SIG-M5 (cell line): ENCODE measurements at places on chromosomes 3 and 15.

DNA sequence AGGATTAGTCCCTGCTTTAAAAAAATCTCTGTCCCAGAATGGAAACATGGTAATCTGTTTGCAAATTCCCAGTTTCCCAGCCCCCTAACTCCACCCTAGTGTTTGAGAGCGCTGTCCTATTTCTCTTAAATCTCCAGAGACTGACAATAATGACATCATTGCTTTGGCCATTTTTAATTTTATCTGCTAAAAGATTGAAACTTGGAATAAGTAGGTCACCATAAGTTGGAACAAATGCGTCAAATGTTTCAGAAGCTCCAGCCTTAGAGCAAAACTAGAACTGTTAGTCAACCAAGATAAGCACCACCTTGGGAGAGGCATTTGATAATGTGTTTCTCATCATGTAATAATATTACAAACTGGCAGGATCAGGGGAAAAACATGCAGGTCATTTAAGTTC, 25.7 kb upstream of the MB21D2 start:
- no peak for DNase-seq

- DNase-seq: no peak
Measured at GRCh38 chr15:68471541-68471940, 39.6 kb upstream of the ITGA11 start.

- no peak for DNase-seq
Measured at GRCh38 chr3:63532521-63532920, 120.0 kb upstream of the SNTN start.

DNA sequence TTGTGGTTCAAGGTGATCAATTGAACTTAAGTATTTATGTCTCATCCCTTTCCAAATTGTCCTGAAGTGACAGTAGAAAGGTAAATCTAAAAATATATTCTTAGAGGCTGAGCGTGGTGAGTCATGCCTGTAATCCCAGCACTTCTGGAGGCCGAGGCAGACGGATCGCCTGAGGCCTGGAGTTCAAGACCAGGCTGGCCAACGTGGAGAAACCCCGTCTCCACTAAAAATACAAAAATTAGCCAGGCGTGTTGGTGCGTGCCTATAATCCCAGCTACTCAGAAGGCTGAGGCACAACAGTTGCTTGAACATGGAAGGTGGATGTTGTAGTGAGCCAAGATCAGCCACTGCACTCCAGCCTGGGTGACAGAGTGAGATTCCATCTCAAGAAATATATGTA, 226.6 kb downstream of the DPH6 start:
- no peak for DNase-seq

DNA sequence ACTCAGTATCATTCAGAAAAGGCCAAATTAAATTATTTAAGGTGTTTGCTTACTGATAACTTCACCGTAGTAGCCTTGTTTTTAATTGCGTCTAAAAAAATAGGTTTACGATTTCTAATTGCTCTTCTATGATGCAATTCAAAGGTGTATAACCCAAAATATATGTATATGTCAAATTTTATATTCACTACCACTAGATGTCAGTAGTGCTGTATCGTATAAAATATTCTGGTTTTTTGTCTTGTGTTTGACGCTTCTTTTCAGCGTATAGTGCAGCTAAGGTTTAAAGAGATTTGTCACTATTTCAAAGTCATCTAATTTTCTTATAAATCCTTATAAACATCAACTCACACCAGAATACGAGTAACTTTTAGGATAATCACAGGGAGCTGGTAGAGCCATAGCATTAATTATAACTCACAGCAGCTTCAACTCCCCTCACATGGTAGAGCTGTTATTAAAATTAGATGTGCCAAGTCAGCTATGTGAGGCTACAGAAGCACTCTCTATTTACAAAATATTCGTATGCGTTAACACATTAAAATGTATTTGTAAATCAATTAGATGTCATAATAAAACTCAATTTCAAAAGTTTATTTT, 3.5 kb downstream of the PFN2 start:
- DNase-seq: no peak

DNA sequence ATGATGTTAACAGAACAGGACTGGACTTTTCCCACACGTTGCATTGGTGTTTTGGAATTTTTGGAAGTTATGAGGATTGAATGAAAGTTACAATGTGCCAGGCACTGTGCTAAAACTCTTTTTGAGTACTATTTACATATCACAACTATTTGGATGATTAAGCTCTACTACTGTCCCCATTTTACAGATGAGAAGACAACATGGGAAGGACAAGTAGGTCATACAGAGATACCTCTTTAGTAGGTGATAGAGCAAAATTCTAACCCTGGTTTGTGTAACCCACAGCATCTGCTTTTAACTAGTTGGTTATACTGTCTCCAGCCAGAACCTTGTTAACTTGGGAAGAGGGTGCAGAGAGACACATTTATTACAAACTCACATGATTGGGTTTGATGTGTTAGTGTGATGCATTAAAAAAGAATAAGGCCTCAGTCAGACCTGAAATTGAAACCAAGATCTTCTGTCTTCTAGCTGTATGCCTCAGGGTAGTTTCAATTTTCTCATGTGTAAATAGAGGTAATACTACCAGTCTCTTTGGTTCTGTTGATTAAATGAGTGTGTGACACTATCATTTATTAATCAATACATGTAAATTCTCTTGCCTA, 1.4 kb downstream of the NDUFB4 start:
- no peak for DNase-seq

DNA sequence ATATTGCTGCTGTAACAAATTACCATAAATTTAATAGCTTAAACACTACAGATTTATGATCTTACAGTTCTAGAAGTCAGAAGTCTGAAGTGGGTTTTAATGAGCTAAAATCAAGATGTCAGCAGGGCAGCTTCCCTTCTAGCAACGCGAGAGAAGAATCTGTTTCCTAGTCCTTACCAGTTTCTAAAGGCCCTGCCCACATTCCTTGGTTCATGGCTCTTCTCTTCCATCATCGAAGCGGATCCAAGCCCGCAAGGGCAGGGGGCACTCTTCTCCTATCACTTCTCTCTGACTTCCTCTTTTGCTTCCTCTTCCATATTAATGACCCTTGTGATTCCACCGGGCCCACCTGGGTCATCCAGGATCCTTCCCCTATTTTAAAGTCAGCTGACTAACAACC, 16.1 kb downstream of the MINDY4B start:
- no peak for DNase-seq

GRCh38 chr3:155318740-155319139, 25.3 kb upstream of the STRIT1 start:
- no peak for DNase-seq

GRCh38 chr15:56128081-56128480, 115.6 kb downstream of the RFX7 start:
- no peak for DNase-seq

DNA sequence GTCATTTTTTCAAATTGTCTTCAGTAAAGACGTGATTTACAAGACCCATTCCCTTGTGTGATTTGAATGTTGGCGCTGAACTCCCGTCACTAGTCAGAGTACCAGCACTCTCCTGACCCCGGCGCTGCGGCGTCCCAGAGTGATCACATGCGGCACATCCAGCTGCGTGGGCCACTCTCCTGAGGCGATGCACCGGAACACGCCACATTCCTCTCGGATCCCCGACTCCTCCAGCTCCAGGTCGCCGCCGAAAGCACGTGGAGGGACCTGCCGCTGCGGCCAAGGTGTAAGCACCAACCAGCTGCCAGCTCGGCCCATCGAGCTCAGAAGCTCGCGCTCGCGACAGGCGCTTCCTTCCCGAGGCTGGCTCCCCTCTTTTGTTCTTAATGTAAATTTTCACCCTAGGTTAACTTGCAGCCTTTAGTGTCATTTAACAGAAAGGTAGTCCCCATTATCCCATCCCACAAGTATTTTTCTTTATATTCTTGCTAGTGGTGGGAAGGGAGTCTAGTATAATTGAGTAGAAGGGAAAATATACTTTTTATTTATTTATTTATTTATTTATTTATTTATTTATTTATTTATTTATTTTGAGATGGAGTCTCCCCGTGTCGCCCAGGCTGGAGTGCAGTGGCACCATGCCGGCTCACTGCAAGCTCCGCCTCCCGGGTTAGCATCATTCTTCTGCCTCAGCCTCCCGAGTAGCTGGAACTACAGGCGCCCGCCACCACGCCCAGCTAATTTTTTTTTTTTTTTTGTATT, 61.7 kb upstream of the VGLL3 start:
- DNase-seq: no peak

GRCh38 chr3:32106929-32107362, 526 bp downstream of the GPD1L start:
- no peak for DNase-seq

DNA sequence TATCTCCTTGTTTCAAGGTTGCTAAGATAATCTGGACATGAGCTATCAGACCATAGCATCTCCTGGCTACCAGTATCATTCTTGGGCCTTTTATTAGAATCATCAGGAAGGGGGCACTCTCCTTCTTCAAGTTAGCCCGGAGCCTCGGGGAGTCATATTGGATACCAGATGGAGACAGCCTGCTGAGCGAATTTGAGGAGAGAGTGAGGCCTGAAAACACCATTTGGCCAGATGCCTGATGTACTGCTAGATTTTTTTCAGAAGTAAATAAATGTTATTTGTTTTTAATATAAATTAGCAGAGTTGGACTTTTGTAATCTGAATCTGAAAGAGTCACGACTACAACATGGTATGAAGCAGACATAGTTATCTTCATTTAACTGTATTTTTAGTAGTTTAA, 848.6 kb downstream of the IGSF11 start:
- DNase-seq: no peak

DNA sequence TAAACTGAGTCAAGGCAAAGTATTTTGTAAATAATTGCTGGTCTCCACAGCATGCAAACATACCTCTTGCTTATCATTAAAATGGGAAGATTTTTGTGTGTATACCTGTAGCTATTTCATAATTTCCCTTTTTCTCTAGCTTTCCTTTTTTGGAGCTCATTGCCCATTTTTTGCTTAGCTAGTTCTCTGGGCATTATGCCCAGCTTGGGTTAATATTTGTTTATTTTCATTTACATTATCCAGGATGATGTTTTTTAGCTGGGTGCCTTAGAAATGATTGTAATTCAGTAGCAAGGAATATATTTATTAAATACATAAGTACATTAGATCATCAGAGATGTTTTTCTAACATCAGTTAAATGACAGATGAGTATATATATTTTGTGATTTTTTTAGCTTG, 1271.7 kb upstream of the GBE1 start:
- no peak for DNase-seq

DNA sequence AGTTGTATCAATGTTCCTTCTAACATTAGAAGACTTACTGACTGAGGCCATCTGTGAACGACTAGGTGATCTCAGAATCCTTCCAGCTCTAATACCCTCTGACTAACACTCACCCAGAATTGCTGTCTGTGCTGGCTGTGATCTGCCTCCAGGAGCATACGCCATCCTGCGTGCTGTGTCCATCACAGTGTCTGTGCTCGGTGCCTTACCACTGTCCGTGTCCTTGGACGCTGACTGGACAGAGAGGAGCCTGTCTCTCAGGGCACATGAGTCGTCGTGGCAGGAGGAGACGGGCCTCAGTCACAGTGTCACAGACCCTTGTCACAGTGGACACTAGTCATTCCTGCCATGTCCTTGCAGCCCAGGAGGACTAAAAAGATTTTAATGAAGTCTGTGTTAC, 83.1 kb downstream of the LMLN start:
- no peak for DNase-seq

DNA sequence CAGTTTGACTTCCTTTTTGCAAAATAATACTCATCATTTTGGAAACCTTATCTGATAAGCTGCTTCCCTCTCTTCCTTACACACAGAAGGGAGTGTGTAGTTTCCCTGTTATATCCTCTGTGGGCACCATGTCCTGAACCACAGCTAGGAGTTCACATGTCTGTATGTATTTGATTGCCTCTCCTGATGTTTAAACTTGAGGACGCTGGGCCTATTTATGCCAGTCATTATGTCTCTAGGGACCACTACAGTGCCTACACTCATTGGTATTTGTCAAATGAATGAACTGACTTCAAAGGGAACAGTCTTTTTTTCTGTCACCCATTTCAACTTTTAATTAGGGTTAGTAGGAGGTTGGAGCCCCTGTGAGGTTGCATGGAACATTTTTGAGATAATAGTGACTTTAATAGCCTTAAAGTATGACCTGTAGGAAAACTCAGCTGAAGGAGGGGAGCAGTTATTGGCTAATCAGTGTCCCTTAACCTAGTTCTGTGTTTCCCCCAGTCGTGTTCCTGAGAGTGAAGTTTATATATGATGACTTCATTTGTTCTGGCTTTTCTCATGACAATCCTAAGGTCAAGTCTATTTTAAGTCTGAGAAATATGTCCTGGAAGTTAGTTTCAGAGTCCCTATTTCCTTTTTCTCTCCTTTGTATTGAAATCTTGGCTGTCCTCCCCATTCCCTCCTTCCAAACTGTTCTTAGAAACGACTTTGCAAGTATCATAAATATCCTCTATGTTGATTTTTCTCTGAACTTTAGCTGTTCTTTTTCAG, 28.9 kb downstream of the PDE8A start:
- DNase-seq: no peak

- no peak for DNase-seq
Measured at GRCh38 chr15:43469867-43470266, 23.1 kb downstream of the TP53BP1 start.

GRCh38 chr3:48501196-48501595, 2.8 kb downstream of the SHISA5 start:
- DNase-seq: no peak
